ENCODE measurements at places on chromosomes 11 and 22. TPM values are rescaled to one million over a fixed set of nuclear protein-coding genes. Genes with fewer than 3 reads are reported as not detected.

The OR4A16 gene
- not detected for polyA plus RNA-seq

DNA sequence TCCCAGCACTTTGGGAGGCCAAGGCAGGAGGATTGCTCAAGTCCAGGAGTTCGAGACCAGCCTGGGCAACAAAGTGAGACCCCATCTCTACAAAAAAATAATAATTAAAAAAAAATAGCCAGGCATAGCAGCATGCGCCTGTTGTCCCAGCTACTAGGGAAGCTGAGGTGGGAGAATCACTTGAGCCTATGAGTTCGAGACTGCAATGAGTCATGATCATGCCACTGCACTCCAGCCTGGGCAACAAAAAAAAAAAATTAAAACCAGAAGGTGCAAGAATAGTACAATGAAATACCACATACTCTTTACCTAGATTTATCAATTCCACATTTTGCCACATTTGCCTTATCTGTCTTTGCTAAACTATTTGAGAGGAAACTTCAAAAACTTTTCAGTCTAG is 8.2 kb downstream of the DPF2 start:
- DNase-seq, result no peak

The SYVN1 gene
- polyA plus RNA-seq, result 45.1 TPM

The USP28 gene
- polyA plus RNA-seq, result 19.2 TPM

- no peak for DNase-seq
These were observed 13.4 kb upstream of the KCNJ11 start for GRCh38 chr11:17401841-17402240.

The ELFN2 gene
- polyA plus RNA-seq, result 0.33 TPM

DNA sequence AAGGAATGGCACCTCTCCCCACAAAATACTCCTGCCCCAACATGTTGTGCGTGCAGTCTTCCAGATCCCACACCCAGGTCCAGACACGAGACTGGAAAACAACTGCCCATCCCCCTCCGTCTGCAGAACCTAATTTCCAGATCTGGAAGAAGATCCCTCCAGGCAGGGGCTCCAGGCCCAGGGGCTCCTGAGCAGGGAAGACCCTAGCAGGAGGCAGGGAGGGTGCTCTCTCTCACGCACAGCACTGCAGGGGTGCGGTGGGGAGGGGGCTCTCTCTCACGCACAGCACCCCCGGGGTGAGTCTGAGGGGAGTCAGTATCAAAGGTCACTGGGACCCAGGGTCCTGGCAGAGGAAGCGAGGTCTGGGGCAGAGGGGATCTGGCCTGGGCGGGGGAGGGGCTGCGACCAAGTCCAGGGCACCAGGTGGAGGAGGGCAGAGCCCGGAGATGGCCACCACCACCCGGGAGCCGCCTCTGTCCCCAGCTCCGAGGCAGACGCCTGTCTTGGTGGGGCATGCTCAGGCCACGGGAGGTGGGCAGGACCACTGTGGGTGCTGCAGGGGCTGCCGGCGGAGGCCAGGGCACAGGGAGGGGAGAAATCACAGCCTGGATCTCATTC is 1.7 kb downstream of the MLC1 start:
- no peak for DNase-seq

The NUDT8 gene
- 16.3 TPM for polyA plus RNA-seq

- DNase-seq, result no peak
These were observed 201.3 kb downstream of the GRIK4 start for GRCh38 chr11:120712881-120713280.

DNA sequence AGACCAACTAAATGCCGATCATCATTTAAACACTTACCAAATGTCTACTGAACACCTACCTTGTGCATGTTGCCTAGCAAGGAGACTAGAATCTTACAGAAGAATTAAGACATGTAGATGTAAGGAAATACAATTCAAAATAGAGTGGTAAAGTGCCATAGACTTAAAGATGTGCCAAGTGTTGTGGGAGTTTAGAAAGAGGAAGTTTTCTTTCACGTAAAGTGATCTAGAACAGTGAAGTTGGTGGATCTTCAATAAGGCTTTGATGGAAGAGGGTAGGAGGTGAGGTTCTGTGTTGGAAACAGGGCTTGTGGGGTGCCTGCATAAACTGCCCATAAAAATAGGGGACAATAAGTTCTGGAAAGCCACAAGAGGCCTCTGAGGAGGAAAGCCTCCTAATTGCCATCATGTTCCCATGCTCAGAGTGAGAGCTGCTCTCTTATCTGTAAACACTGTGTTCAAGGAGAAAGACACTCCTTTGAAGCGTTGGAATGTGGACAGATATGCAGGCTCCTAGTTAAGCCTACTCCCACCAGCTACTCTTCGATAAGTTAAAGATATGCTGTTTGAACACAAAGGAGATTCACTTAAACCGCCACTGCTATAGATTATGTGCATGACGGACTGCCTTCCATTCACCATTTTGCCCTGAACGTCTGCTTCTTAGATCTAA is 66.7 kb downstream of the HSD17B12 start:
- no peak for DNase-seq

The CASP5 gene
- not detected for polyA plus RNA-seq

DNA sequence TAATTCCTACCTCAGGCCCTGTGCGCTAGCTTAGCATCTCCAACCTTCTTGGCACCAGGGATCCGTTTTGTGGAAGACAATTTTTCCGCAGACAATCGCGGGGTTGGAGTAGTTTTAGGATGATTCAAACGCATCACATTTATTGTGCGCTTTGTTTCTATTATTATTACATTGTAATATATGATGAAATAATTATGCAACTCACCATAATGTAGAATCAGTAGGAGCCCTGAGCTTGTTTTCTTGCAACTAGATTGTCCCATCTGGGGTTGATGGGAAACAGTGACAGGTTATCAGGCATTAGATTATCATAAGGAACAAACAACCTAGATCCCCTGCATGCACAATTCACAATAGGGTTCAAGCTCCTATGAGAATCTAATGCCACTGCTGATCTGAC is 52.3 kb downstream of the AMOTL1 start:
- DNase-seq, result no peak

DNA sequence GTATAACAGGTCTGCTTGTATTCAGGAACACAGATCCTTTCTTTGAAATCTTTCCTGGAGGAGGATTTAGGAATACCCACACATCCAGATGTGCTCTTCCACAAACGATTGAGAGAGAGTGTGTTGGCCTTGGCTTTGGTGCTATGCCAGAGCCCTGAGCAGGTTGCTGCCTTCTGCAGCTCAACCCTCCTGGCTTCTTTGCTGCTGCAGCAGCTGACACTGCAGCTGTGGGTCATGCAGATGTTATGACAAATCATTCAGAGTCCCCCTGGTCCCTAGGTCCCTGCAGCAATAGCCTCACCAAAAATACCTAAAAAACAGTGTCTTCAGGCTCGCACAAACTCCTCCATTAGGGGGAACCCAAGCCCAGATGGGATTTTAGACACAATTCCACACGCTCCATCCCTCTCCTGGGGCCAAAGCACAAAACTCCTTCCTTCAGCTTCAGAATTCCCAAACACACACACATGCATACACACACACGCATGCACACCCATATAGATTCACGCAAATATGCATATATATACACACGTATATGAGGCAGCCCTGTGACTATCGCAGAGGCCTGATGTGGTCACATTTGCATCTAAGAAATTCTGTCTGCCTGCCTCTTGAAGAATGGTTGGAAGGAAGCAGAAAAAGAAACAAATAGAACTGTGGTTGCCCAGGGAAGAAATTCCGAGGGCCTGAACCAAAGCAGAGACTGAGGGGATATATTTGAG is 35.4 kb downstream of the SLN start:
- DNase-seq, result no peak

GRCh38 chr11:58525037-58525614 is 17.2 kb upstream of the OR5B21 start:
- DNase-seq, result no peak

DNA sequence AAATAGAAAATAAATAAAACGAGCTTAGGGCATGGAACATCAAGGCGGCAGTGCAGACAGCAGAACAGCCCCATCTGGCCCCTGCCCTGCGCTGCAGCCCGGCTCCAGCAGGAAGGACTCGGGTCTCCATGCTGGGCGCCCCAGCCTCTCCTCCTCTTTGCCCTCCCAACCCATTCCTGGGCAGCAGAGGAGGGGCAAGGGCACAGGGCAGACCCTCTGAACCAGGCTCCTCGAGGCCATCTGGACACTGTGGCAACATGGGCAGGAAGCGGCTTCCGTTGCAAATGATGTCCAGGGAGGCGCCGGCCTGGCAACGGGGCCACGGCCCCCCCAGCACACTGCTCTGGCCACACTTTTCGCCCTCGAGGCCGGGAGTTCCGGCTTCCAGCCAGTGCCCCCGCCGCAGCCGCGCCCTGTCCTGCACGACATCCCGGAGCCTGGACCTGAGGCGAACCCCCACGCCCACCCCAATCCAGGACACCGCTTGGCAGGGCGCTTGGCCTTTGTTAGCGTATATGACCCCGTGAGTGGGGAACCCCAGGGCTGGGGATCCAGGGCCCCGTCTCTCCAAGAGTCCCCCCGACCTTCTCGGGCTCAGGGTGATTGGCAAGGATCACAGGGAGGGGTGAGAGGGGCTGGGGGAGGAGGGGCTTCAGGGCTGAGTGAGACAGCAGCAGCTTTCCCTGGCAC is 192.1 kb downstream of the IGLL1 start:
- DNase-seq, result no peak
